Trophoblast cell (in vitro differentiated cells and primary cell): ENCODE measurements at places on chromosomes 4 and X.

GRCh38 chr4:108943976-108944591, 181.2 kb upstream of the ETNPPL start:
- no peak for DNase-seq

- no peak for DNase-seq
These were observed 194.2 kb downstream of the RAPGEF2 start for GRCh38 chr4:159297091-159297490.

DNA sequence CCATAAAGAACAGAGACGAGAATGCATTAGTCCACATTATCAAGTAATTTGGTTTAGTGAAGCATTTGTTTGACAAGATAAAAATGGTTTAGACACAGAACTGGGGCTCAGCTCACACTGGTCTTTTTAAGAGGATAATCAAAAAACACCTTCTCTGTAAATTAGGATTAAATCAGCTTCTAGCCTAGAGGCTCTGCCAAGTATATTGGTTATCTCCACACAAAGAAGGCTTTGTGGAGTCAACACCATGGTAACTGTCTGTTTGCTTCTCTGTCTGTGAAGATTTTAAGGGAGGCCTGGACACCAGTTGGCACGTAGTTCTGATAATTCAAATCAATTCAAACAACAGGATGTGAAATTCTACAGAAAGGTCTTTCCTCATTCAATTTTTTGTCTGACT, 687.0 kb downstream of the DMD start:
- DNase-seq, result no peak

DNA sequence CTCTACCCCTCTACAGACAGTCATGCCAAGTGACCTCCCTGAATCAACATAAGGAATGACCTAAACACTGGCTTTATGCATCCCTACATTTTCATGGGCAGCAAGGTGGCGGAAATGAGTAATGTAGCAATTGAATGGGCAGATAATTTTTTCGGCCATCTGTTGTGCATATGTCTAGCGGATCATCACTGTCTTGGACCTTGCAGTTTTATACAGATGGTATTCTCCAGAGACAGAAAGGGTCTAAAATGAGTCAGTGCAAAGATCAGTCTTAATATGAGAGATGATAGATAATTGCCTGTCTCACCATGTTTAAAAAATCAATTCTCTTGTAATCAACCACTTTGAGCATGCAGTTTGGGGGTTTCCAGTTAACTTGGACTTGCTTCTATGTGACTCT, 177.3 kb upstream of the DKK2 start:
- DNase-seq, result no peak

DNA sequence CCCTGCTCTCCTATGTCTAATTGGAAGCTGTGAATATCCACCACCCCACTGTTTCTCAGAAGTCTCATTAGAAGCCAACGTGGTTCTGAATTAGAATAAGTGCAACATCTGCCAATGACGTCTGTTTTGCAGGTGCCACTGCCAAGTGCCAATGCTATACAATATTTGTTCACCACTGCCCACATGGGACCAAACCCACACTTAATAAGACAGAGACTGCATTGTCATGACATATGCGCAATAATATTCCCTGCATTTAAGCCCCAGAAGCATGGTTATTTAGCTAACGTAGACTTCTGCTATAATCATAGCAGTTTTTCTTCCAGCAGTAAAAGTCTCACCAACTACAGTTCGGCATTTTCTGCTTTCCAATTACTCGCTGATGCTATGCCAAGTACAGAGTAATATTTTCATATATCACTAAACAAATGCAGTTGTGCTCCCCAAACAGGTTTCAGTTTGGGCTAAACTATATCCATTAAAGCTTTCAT, 262.5 kb upstream of the PCDH18 start:
- no peak for DNase-seq

DNA sequence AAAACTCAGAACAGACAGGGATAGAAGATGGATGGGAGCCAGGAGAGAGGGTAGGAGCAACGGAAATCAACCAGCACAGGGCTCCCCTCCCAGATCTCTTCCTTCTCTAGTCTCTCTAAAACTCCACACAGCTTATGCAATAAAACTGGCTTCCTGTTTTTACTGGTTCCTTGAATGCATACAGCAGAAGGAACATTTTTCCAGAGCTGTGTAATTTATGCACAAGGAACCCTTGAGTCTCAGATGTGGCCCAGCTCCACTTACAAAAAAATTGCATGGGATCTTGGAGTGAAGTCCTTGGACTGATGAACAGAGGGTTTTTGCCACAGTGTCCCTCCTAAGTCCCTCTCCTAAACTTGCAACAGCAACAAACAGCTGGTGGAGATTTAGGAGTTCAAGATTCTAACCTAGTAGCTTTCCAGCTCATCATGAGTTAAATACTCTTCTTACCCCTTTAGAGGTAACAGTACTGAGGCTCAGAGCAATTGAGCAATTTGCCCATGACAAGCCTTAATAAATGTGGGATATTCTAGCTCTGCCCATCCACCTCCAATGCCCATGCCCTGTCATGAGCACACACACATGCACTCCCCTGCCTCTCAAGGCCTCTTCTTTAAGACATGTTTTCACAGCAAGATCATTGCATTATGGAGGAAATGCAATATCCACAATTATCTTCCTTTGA, 18.4 kb upstream of the CC2D2A start:
- no peak for DNase-seq

GRCh38 chrX:133370696-133371275, 44.5 kb downstream of the GPC4 start:
- no peak for DNase-seq

- DNase-seq, result no peak
These were observed 14.7 kb downstream of the TRIM2 start for GRCh38 chr4:153218961-153219360.

DNA sequence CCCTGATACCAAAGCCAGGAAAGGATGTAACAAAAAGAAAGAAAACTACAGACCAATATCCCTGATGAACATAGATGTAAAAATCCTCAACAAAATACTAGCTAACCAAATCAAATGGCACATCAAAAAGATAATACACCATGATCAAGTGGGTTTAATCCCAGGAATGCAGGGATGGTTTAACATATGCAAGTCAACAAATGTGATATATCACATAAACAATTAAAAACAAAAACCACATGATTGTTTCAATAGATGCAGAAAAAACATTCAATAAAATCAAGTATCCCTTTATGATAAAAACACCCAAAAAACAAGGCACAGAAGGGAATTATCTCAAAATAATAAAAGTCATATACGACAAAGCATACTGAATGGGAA, 31.5 kb downstream of the ELF2 start:
- DNase-seq, result no peak

DNA sequence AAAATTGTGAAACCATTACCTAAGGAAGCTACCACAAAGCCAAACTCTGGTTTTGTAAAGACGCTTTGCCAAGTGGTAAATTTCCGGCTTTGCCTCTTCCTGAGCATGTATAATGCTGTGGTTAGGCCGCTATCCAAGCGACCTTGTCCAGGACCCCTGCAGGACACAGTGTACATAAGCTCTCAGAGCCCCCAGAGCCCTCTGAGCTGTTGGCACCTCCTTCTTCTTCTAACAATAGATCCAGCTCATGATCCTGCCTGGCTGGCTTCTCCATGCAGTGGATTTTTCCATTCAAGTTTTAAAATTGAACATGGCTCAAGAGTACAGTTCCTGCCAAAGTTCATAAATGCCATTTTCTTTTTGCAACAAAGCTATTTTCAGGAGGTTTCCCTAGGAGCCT, 326.7 kb downstream of the MAPK10 start:
- no peak for DNase-seq

GRCh38 chr4:89371614-89372013, 64.0 kb upstream of the GPRIN3 start:
- no peak for DNase-seq

- no peak for DNase-seq
These were observed 2.9 kb downstream of the USP51 start for GRCh38 chrX:55486736-55487135.

DNA sequence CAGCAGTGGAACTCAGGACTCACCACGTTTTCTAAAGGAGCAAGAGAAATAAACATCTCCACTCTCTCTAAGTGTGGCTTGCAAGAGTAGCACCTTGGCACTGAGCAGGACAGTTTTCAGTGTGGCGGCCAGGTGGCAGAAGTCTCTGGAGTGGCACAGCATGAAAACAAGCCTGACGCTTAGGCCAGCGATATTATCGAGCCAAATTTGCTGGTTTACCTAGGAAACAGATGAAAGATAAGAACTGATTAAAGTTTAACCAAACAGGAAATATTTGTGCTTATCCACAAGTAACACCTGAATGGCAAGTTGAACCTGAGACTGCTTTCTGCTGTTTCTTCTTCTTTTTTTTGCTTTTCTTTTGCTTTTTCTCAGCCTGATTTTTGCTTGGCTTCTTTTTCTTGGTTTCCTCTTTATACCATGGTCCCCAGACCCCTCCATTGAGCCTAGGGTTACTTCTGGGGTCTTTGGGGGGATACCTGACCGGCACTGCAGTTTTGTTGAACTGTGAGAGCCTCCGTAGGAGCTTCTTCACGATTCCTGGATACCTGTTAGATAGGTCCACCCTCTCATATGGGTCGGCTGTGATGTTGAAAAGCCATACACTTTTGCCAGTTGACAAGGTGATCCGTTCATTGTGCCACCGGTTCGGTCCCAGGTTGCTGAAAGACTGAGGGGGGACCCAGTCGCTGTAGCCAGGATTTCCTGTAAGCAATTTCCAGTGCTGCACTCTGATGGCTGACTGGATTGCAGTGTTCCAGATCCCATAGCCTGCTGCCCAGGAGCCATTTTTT, 77.3 kb downstream of the ARSJ start:
- DNase-seq, result peak; percentile 4

GRCh38 chrX:103806862-103807474, 25.1 kb downstream of the RAB9B start:
- DNase-seq, result peak; percentile 80

DNA sequence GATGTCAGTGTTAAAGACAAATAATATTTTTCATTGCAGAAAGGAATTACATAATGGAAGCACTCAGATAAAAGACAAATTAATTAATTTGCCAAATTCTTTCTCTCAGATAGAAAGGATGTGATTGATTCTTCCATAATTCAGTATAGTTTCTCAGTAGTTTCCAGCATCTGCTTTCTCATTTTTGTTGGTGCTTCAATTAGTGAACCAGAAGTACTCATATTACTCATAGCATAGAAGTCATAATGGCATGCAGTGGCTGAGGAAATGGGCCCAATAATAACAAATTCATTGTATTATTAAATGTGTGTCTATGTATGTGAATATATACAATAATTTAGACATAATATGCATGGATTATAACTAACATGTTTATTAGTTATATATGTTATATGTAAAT, 393.3 kb upstream of the TRAM1L1 start:
- no peak for DNase-seq

DNA sequence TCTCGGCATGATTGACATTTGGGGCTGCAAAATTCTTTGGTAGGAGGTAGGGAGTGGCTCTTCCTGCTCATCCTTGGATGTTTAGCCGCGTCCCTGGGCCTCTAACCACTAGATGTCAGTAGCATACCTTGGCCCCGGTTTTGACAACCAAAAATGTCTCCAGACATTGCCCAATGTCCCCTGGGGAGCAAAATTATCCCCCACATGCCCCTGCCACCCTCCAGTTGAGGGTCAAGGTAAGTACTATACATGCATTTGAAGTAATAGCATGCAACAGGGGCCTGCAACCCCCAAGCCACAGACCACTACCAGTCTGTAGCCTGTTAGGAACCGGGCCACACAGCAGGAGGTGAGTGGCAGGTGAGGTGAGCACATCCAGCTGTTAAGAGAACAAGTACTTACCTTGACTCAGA, 17.6 kb upstream of the KIAA1210 start:
- DNase-seq, result peak; percentile 8

GRCh38 chr4:69773484-69773883, 13.1 kb upstream of the SULT1B1 start:
- DNase-seq, result peak; percentile 53

- no peak for DNase-seq
These were observed 169.6 kb downstream of the APBB2 start for GRCh38 chr4:41044791-41045190.

GRCh38 chrX:14411326-14411725, 118.0 kb upstream of the GLRA2 start:
- DNase-seq, result no peak

DNA sequence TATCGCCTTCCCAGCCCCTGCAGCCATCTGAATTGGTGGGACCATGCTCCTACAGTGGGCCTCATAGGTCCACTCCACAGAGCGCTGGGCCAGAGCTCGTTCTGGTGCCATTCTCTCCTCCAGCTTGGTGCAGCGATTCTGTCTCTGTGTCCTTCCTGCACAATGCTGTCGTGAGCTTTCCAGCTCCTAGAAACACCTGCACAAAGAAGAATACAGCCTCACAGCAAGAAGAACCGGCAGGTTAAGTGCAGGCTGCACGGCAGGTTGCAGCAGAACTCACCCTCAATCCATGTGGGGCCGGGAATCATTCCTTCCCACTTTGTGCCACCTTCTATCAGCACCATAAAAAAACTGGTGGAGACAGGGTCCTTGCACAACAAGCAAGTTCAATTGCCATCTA, 101.2 kb upstream of the ENPP6 start:
- DNase-seq, result no peak

DNA sequence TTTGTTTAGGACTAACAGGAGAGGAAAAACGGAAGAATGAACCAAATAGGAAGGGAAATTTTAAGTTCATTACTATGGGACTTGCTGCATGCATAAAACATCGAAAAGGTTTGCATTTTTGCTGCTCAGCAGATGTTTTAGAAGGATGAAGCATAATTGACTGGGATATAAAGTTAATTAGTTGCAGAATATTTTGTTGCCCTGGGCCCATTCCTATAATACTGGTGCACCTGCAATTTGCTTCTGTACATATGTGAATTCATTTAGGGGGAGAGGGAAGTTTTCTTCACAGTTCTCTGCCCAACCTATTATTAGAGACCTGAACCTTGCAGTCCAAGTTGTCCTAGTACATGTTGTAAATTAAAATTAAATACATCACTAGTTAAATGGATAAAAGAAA, 232.0 kb downstream of the UGT8 start:
- DNase-seq, result no peak

- no peak for DNase-seq
These were observed 1.7 kb downstream of the MTMR1 start for GRCh38 chrX:150694738-150695410.

GRCh38 chrX:37830371-37830770, 17.0 kb downstream of the DYNLT3 start:
- no peak for DNase-seq

GRCh38 chr4:13548059-13548983, 4.0 kb upstream of the NKX3-2 start:
- DNase-seq, result no peak

DNA sequence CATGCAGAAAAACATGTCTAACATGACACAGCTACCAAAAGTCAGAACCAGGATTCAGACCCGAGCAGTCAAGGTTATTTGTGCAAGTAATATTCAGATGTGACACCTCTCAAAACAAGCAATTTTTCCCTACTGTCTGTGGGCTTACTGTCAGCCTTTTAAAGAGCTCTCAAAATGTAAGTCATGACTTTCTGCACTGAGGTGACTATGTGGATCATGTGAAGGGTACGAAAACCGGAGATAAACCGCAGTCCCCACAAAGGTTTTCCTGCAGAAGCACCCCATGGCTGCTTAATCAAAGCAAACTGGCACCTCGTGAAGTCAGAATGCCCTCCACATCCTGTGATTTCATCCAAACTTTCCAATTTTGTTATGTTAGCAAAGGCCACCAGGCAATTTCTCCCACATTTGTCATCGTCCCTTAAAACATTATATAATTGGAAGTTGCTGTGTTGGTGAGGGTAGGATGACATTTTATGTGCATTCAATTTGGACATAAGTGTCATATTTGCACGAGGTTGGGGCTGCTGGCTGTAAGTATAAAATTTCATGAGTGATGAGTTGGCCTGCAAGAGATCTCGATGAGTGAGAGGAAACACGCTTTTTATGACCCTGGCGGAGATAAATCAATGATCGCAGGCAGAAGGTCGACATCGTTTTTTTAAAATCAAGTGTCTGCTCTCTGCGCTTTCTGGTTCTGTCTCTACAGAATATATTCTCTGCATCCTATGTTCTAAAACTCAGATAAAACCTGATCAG, 161.2 kb downstream of the STK32B start:
- no peak for DNase-seq
